ENCODE measurements at places on chromosomes 11 and 22. TPM values are rescaled to one million over a fixed set of nuclear protein-coding genes. Genes with fewer than 3 reads are reported as not detected.

The MRPL40 gene
- 23.6 TPM for total RNA-seq

The C11orf87 gene
- total RNA-seq = not detected

The DDTL gene
- not detected for total RNA-seq

The WNT7B gene
- total RNA-seq = not detected

The PPP6R2 gene
- total RNA-seq = 81.6 TPM

The SREBF2 gene
- 108 TPM for total RNA-seq

- no peak for DNase-seq
These were observed 5.6 kb downstream of the TMA7B start for GRCh38 chr22:39965748-39966147.

DNA sequence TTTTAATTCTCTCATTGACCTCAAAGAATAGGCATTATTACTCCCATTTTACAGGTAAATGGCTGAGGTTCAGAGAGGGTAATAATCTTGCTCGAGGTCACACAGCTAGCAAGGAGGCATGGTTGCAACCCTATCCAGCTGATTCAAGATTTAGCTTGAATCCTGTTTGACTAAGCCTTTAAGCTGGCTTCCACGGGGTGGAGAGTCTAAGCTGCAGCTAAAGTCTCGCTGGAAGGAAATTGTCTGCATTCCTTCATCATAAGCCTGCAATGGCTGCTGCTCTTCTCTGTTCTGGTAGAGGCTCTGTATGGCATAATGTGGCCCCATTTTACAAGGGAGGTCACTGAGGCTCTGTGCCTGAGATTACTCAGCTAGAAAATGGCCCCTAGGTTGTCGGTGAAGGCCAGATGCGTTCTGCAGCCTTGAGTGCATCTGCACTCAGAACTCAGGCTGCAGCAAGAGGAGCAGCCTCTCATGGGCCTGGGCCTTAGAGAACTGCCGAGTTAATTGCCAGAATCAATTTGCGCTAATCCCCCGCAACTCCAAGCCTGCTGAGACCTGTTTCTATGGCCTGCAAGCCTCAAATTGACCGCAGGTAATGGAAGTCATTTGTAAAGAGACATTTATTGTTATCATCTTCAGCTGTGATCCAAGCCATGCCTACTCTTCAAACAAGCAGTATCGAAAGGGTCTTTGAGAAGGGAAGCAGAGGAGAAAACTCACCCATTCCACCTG lies 44.1 kb upstream of the SEZ6L start:
- no peak for DNase-seq

DNA sequence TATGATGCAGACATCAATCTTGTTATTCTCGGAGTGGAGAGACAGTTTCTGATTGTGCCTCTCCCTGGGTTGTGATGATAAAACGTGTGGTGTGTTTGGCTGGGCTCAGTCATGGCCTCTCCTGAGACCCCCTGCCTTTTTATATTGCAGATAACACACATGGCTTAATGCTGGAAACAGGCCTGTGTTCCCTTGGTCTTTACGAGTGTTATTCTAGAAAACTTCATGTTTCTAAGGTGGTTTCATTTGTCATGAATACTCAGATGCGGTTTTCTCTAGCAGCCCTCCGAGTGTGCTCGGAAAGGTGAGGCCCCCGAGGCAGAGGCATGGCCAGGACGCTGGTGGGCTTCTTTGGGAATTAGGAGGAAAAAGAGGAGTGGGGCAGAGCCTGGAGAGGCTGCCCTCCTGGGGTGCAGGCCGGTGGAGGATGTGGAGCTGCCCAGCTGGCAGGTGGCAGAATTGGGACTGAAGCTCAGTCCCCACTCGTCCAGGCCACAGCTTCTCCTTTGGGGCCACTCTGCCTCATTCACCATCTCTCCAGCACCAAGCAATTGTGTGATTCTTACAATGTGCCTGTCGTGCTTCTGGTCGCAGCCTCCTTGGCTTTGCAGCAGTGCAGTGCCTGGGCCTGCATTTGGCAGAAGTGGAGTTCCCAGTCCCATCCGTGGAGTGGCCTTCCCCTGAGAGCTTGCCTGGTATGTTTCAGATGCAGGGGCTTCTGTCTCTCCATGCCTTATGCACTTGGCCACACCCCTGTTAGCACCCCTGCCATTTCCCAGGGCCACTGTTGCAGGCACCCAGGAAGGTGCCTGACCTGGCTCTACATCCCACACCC lies 309.6 kb downstream of the TBC1D22A start:
- no peak for DNase-seq

DNA sequence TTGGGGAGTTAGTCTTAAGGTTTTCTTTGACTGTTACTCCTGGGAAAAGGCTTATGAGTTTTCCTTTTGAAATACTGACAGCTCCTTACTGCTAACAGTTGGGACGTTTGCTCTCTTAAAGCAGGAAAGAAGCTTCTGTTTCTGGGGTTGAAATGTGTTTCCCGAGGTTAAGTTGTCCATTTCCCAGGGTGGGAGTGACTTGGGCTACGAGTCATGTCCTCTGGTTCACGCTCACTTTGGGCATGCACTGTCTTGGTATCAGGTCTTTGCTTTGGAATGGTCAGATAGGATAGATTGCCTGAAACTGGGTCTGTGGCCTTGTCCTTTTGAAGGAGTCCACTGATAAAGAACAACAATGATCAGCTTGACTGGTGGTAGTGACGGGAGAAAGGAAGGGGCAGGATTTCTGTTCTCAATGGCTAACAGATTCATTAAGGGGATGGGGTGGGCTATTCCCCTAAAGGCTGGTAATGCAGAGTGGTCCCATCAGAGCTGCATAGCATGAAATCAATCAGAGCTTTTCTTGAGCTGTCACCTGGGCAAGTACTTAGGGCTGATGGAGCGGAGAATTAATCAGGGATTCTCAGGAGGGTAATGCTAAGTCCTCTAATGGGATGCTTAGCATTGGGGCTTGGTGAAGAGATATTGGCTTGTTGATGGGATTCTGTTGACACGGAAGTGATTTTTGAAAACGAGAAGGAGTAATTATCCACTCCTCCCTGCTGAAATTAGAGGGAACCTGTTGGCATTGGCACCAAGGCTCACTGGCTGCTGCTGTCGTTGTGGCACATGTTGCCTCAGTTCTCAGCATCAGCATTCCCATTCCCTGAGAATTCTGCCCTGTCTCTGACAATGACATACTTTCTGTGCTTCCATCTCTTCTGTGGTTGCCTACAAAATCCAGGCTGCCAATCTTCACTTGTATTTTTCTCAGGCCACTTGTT lies 81.6 kb downstream of the TEAD1 start:
- DNase-seq = no peak

DNA sequence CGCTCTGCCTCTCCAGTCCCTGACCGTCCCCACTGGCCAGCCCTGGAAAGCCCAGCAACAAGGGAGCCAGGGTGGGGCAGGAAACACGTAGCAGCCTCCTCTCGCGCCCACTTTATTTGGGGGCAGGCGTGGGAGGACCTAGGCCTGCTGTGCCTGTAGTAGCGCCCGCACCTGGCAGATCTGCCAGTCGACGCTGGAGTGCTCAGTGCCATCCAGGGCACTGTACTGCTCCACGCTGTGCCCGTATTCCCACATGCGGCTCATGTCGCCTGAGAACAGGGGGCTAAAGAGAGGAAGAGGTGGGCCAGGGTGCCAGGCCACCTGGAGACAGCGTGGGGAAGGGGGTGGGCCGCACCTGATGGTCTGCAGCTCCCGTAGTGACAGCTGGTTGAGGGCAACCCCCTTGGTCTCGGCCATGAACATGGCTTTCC lies 17.0 kb upstream of the DRICH1 start:
- DNase-seq = no peak

GRCh38 chr11:16780146-16780545 lies 41.7 kb downstream of the C11orf58 start:
- DNase-seq = no peak

DNA sequence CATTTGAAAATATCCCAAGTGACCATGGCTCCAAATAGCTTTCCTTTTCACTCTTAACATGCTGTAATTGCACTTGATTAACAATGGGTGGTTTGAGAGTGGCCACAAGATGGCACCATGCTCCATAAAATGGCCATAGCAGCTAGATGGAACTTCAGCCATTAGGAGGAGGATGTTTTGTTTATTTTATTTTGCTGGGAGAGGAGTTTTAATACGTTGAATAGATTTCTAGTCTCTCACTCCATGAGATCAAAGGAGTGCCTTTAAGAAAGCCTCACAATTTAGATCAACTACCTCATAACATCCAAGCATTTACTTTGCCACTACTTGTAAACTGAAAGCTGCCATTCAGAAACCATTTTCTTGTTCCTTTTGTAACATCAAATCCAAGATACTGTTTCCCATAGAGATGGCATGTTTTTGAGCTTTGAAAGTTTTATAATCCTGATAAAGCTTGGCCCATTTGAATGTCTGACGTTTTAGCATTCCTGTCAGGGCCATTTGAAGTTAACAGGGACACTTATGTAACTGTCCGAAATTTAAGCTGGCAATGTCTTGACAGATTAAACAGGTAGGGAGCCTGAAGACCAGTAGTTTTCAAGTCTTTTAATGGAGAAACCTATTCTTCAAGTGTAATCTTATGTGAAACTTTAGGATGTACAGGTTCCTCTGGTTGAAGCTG lies 4.7 kb downstream of the FEN1 start:
- no peak for DNase-seq

DNA sequence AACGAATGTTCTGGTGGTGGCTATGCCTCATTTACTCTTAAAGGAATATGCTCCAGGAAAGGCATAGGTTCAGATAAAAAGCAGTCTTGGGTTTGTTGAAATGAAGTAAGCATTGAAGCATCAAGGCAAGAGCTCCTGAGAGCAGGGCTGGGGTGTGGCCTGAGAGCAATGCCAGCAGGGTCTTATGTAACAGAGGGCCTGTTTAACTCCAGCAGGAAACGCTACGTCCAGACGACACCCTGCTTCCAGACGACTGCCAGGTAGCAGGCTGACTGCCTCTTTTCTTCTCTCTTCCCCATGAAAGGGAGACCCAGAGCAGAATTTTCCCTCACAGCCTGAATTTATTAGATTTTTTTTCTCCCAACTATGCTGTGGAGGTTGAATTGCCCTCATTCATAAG lies 127.2 kb upstream of the SLC5A12 start:
- no peak for DNase-seq

DNA sequence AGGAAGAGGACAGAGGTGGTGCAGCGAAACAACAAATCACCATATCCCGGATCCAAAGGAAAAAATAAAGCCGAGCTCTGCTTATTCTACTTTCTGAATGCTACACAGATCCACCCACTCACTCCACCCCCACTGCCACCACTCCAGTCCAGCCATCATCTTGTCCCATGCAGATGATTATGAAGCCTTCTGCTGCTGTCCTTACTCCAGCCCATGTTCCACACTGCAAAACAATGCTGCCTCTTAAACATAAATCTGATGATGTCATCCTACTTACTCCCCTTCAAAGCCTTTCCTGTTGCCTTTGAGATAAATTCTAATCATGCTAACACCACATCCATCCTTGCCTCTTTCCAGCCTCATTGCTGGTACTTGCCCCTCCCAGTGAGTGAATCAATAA lies 6.5 kb upstream of the DRD2 start:
- no peak for DNase-seq

GRCh38 chr11:18761741-18762140 lies 29.9 kb downstream of the PTPN5 start:
- DNase-seq = no peak

GRCh38 chr11:35274909-35275785 lies 136.2 kb downstream of the CD44 start:
- no peak for DNase-seq

All from activated naive CD8-positive, alpha-beta T cell treated with anti-CD3 and anti-CD28 coated beads, Interleukin-2, amount 10 ng/mL, durations not matched to agents 7 days and 5 days (primary cell).